Esophagus squamous epithelium (tissue), 5 donors: ENCODE measurements at places on chromosomes 1 and 21.

DNA sequence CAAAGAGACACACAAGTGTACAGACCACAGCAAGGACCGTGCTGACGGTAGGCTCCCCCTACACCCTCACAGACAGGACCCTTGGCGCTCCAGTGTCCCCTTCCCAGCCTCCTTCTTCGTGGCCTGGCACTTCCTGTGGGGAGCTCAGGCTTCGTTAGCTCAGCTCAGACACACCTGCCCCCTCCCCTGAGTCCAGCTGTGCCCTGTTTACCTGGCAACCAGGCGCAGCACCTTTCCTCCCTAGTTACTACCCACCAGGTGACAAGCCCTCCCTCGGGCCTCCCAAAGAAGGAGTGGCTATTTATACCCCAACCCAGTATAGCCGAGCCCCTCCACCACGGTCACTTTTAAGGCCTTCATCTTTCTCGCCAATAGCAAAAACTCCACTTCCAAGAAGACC, 4.7 kb downstream of the CELF3 start:
- DNase-seq = no peak

DNA sequence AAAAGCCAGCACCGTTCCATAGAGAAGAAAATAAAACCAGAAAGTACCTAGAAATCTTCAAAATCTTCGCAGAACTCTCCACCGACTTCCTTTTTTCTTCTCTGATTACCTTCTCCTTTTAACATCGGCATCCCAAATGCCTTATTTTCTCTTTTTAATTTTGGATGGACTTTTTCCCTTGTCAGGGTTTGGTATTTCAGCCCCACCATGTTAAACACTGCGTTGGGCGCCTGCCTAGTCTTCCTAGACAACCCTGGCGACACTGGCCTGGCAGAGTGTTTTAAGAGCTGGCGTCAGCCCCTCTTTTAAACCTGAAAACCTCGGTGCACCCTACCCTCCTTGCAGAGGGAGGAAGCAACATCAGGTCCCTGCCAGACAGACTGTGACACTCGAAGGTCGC, 66.0 kb upstream of the EFHD2 start:
- no peak for DNase-seq

DNA sequence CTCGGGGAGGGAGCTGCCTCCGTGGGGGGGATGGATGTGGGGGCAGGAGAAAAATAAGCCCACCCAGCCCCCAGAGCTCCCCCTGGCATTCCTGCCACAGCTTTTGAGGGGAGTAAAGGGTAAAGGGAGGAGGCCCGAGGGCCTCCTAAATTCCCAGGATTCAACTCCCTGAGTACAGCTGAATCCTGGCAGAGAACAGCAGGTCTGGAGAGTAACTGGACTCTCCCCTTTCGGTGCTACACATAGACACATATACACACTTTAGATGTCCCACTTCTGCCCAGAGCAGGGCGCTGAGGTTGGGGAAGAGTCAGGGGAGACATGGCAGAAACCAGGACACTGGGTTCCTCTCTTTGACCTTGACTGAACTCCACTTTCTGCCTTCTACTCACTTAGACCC, 3.0 kb downstream of the KIRREL1 start:
- no peak for DNase-seq

DNA sequence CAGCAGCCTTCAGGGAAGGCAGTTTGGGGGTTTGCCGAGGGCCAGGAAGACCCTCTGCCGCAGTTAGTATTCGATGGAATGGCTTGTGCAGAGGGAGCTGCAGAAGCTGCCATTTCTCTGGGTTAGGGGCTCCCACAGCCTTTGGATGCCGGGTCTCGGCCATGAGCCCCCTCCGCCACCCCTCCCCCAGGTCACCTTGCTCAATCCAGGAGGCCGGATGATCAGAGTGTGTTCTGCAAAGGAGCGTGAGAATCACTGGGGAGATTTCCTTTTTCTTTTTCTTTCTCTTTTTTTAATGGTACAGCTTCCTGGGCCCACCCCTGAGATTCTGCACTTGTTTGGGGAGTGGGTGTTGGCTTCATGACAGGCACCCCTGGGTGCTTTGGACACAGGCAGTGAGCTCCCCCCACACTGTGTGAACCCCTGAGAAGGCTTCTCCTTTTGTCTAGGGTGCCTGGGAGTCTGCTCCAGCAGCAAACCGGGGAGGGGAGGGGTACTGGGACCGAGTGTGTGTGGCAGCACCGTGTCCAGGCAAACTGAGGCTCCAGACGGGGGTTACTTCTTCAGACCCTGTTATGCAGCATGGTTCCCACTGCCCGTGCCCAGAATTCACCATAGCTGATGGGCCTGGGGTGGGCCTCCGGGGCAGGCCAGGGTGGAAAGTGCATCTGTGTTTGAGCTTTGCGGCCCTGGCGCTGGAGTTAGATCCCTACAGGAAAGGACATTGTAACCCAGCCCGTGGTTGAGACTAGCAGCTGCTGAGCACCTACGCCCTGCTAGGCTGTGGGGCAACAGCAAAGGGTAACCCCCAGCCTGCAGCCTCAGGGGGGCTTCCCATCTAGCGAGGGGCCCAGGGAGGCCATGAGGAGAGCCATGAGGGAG, 18.5 kb downstream of the TNFRSF1B start:
- no peak for DNase-seq

DNA sequence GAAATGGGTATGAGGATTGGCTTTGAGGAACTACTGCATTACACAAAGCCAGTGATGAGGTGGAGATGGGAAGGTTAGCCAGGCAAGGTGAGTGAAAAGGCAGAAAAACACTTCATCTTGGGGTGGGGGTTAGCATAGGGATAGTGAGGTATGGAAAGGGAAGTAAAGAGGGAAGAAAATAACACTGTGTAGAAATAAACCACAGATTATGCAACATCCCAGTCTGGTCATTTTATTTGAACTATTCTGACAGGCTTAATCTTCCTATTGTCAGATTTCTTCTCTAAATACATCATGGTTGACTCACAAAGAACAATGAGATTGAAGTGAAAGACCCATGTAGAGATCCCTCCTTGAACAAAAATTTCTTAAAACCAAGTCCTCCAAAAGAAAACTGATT, 640.2 kb downstream of the PTPRC start:
- DNase-seq = no peak

- no peak for DNase-seq
These were observed 62.9 kb downstream of the MDM4 start for GRCh38 chr1:204578867-204579664.

DNA sequence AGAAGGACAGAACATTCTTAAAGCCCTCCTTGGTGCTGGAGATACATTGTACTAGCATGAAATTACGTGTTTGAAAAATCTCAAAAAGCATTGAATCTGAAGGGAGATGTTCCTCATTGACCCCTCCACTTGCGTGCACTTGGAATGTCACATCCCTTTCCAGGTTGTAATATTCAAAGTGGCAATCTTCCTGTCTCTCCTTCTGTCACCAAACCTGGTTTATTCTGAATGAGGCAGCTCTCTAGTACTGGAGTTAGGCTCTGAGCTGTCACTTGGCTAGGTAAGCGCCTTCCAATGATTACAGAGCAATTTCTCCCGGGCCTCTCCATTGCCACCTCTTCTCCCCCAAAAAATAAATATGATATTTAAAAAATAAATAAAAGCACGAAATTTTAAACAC, 855 bp downstream of the DSCAM start:
- DNase-seq = no peak

DNA sequence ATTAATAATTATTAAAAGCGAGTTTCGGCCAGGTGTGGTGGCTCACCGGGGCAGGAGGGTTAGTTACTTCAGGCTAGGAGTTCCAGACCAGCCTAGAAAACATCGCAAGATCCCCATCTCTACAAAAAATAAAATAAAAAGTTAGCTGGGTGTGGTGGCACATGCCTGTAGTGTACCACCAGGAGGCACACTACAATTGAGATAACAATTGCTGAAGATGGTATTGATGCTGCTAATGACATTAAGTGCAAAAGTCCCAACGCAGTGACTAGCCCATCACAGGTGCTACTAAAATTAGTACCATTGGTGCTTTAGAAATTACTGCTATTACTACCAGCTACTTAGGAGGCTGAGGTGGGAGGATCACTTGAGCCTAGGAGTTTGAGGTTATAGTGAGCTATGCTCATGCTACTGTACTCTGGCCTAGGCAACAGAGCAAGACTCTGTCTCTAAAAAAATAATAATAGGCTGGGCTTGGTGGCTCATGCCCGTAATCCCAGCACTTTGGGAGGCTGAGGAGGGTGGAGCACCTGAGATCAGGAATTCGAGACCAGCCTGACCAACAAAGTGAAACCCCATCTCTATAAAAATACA, 156.6 kb downstream of the GREM2 start:
- DNase-seq = no peak

DNA sequence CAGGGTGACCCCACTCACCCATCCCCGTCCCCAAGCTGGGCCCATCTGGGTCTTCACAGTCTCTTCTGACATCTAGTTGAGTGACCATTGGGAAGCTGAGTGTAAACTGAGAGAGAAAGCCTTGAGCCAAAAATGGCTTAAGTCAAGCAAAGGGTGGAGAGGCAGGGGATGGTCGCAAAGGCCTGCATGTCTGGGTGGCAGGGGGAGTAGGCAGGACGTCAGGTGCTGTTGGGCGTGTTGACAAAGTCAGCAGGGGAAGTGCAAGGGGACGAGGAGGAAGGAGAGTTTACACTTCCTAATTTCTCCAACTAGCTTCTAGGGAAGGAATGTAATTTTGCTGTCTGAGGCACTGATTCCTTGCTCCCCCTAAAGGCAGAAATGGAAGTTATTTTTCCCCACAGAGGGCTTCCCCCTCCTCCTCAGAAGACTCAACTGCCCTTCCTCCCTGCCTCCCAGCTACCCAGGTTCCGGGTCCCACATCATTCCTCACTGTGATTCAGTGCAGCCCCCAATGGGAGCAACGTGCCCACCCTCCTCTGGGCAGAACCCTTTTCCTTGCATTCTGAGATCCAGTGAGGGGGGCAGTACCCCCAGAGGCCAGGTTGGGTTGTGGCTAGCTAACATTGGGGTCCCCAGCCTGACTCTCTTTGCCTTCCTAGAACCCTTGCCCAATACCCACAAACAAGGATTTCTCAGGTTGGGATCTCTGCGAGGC, 1.2 kb upstream of the ADORA1 start:
- DNase-seq = no peak

DNA sequence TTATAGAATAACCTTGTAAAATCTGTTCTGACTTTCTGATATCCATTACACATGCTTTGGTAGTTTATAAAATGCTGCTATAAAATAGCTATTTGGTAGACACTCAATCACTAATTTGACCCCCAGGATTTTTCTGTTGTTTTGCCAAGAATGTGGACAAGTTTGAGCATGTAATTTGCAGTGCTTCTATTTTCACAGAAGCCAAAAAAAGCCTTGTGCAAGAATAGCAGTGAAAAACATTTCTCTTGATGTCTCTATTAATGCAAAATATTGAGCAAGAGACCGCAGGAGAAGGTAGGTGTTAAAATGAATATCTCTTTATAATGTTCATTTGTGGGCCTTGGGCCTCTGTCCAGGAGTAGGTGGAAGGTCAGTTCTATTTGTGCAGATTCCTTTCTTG, 22.5 kb downstream of the MAP3K7CL start:
- no peak for DNase-seq

- DNase-seq = no peak
These were observed 68.8 kb upstream of the DAB1 start for GRCh38 chr1:57492586-57493226.
